Stimulated activated CD8-positive, alpha-beta memory T cell treated with anti-CD3 and anti-CD28 coated beads, Interleukin-7, amount 100 ng/mL, for 24 hours (primary cell): ENCODE measurements at places on chromosomes 1 and 21.

GRCh38 chr1:178713259-178713658 is 11.8 kb upstream of the RALGPS2 start:
- no peak for DNase-seq

DNA sequence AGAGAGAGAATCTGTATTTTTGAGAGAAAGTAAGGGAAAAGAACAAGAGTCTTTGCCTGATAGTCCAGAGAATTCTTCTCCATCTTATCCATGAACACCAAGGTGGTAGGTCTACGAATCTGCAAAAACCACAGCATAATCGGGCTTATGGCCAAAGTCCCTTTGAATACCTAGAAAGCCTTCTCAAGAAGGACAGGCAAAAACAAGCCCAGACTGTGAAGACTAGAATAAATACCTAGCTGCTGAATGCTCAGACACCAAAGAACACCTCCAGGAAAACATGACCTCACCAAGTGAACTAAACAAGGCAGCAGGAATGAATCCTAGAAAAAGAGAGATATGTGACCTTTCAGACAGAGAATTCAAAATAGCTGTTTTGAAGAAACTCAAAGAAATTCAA is 79.2 kb downstream of the HFM1 start:
- no peak for DNase-seq

DNA sequence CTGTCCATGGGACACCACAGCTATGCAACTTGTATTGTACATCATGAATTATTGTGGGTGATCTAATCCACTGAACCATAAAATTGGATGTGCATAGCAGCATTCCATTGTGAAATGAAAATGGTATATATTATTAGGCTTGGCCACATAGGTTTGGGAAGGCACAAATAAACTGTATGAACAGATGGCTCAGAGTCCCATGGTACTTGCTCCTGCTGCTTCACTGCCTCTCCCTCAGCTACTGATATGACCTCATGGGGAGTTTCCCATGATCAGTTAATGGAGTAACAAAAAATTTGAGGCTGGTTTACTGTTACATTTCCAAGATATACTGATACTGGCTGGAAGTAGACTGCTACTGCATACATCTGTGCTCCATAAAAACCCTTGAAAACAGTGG is 152.7 kb upstream of the NEGR1 start:
- DNase-seq = no peak

- no peak for DNase-seq
Measured at GRCh38 chr1:119001181-119002027, 13.3 kb upstream of the TBX15 start.

DNA sequence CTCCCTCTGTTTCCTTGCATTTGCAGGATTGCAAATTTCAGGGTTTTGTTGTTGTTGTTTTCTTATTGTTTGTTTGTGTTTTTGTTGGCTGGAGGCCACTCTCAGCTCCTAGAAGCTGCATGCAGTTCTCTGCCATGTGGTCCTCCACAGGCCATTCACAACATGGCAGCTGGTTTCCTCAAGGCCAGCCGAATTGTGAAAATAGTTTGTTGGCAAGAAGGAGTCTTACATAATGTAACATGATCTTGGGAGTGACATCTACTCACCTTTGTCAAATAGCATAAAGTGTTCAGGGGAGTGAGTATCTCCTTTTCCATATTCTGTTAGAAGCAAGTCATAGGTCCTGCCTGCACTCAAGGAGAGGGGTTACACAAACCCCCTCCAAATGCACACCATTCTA is 10.6 kb upstream of the UAP1 start:
- DNase-seq = no peak

- DNase-seq = no peak
Measured at GRCh38 chr1:97668945-97669344, 251.9 kb downstream of the DPYD start.

GRCh38 chr21:34880401-34880800 is 168.7 kb downstream of the RUNX1 start:
- DNase-seq = no peak

- DNase-seq = no peak
Measured at GRCh38 chr1:23628951-23629387, 62.6 kb upstream of the RPL11 start.

DNA sequence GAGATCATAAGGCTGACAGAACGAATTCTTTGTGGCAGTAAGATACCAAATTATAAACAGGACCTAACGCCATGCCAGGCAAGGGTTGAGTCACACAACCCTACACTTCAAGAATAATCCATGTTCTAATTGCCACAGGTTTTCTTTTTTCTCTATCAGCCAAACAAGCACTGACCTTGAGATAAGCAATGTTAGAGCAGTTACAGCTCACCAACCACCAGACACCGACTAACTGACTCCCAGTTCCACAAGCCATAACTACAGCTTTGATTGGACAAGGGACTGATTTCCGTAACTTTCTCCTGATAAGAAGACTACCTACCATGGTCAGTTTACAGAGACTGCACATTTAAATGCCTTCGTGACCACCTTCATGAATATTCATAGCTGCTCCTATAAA is 149.6 kb downstream of the PTPRU start:
- DNase-seq = no peak

DNA sequence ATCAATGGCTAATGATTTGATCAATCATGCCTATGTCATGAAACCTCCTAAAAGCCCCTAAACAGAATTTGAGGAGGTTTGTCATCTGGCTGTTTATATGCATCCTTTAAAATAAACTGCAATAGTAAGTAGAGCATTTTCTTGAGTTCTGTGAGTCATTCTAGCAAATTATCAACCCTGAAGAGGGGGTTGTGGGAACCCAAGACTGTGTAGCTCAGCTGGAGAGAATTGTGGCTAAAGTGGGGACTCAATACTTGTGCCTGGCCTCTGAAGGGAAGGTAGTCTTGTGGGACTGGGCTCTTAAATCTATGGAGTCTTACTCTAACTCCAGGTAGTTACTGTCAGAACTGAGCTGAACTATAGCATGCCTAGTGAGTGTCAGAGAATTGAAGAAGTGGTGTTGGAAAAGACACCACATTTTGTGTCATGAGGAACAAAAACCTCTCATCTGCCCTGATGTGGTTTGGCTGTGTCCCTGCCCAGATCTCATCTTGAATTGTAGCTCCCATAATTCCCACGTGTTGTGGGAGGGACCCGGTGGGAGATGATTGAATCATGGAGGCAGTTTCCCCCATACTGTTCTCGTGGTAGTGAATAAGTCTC is 402.4 kb downstream of the USH2A start:
- no peak for DNase-seq

- DNase-seq = no peak
Measured at GRCh38 chr1:82733645-82734044, 932.9 kb downstream of the ADGRL2 start.

GRCh38 chr1:201170533-201171062 is 16.3 kb upstream of the TMEM9 start:
- DNase-seq = peak; percentile 51

- no peak for DNase-seq
Measured at GRCh38 chr21:30561957-30562356, 843 bp upstream of the KRTAP19-7 start.

GRCh38 chr21:26836528-26836927 is 8.7 kb downstream of the ADAMTS1 start:
- DNase-seq = no peak

DNA sequence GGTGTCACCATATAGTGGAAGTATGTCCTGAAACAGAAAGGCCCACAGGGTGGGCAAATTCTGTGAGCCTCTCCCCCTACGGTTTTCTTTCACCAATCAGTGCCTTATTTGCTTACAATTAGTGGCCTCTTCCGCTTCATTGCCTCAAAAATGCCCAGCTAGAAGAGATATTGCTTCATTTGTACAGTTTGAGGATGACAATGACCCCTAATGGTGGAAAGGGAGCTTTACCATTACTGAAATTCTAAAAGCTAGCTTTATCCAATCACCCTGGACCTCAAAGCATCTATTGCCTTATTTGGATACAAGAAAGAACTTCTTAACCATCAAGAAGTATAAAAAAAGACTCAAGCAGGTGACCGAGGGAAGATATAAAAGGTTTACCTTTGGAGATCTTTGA is 49.6 kb downstream of the LRRC71 start:
- DNase-seq = no peak

DNA sequence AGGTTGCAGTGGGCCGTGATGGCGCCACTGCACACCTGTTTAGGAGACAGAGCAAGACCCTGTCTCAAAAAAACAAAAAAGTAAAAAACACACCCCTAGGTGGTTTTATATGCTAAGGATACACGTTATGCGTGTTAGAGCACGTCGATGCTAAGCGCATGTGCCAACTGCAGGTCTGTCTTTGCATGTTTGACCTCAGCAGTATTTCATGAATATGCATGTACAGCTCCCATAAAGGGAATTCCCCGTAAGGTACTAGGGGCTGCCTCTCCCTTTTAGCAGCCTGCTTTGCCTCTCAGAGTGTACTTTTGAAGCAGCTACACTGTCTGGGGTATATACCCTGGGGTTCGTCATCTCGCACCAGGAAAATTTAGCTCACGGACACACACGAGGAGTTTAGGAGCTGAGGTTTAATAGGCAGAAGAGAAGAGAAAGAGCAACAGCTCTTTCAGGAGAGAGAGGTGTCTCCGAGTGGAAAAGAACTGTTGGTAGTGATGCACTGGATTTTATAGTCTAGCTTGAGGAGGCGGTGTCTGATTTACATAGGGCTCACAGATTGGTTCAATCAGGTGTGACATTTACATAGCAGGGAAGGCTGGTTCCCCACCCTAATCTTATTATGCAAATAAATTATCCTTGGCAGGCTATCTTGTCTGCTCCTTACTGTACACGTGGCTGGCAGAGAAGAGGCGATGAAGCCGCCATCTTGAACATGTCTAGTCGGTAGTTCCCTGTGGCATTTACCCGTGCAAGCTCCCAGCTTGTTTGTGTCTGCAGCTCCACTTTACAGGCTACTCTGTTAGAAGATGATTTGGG is 4.2 kb upstream of the OTUD3 start:
- DNase-seq = no peak

- no peak for DNase-seq
Measured at GRCh38 chr1:235859789-235860188, 6.9 kb downstream of the LYST start.

GRCh38 chr1:52601991-52602855 is at the start of gene GPX7:
Gene GPX7, plus strand, starts transcription at chr1:52602371. Its CDS starts 39 bp downstream, at chr1:52602410.
- peak; percentile 14 for DNase-seq

GRCh38 chr1:116243333-116244054 is 129.6 kb upstream of the ATP1A1 start:
- DNase-seq = no peak

GRCh38 chr1:30870656-30871055 is 37.9 kb downstream of the SDC3 start:
- no peak for DNase-seq

GRCh38 chr1:41917835-41918449 is 780 bp downstream of the HIVEP3 start:
- no peak for DNase-seq

GRCh38 chr1:87196110-87196827 is 132.4 kb upstream of the LMO4 start:
- no peak for DNase-seq

GRCh38 chr1:234490793-234491479 is 12.0 kb upstream of the TARBP1 start:
- no peak for DNase-seq

DNA sequence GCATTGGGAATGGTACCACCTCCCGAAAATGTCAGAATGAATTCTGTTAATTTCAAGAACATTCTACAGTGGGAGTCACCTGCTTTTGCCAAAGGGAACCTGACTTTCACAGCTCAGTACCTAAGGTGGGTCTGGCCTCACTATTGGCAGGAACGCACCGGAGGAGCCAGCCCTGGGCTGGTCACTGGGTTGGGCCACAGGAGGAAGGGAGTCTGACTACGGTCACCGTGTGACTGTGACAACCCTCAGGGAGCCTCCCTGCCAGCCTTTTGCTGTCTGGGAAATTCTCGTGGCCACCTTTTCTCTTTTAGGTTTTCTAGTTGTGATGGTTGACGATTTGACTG is 2.2 kb downstream of the IL10RB start:
- DNase-seq = no peak

- no peak for DNase-seq
Measured at GRCh38 chr1:167016100-167016750, 27.1 kb downstream of the MAEL start.

DNA sequence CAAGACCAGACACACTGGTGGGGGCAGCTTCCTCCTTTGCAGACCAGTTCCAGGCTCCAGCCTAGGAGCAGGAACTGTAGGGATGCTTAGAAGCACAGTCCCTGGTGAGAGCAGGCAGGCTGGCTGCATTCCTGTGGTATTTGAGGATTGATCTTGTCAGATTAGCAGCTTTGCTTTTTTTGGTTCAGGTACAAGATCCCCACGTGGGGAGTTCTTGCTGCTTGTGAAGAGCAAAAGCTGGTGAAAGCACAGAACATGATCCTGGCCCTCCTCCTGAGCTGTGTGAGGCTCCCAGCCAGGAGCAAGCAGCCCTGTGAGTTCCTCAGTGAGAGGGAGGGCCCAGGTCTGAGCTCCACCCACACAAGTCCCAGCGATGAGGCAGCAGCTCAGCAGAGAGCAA is 75.3 kb upstream of the ARTN start:
- DNase-seq = no peak

DNA sequence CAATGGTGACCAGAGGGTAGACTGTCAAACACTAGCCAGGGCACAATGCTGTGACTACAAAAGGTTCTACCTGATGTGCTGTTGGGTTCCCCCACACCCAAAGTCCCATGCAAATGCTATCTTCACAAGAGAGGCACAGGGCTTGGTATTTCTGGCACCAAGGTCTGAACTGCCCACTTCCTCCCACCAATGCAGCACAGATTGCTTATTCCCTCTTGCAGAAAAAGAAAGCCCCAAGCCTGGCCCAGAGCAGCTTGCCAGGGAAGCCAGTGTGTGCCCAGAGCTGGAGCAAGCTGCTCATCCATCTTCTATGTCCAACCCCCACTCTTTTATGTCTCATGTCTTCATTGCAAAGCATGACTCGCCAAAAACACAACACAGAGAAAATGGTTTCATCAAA is 149.4 kb upstream of the CAMK1G start:
- no peak for DNase-seq

- no peak for DNase-seq
Measured at GRCh38 chr1:15948595-15949452, 27.1 kb downstream of the ZBTB17 start.

DNA sequence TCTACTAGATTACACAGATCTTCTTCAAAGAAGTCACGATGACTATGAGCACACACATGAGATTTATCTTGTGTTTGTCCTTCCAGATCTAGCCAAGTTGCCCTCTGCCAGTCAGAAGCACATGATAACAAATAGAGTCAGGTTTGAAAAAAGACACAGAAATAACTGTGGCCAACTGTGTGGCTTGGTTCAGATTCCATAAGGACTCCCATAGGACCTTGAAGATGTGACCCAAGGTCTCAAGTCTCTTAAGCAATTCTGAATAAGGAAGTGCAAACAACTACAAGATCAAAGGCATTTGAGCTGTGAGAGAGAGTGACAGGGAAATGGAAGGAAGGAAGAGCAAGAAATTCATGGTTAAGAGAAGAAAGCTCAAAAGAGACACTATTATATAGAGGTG is 194.0 kb downstream of the PLPP3 start:
- DNase-seq = no peak

- no peak for DNase-seq
Measured at GRCh38 chr21:33968080-33968994, 52.7 kb upstream of the ATP5PO start.

GRCh38 chr1:1601564-1602303 is 1.8 kb upstream of the FNDC10 start:
- DNase-seq = no peak

GRCh38 chr1:61836649-61837048 is 94.4 kb downstream of the PATJ start:
- DNase-seq = no peak
